ENCODE measurements at places on chromosomes 3 and 15.

GRCh38 chr3:180959691-180960090, 29.8 kb downstream of the DNAJC19 start:
- no peak for DNase-seq

DNA sequence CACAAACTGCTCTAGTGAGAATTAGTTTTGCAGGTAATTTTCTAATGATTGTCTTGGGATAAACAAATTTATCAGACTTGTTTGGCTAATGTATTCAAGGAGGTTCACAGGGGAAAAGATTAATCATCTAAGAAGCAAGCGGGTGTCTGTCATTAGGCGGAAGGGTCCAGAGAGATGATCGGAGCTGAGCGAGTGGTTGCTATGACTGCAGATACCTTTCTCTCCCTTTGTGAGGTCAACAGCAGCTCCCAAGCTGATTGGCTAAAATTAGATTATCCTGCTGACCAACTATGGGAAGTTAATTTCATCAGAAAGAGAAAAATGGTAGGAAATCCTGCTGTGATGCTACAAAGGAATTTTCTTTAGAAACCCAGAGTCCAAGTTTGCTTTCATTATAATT, 276.0 kb downstream of the SOX2 start:
- no peak for DNase-seq

DNA sequence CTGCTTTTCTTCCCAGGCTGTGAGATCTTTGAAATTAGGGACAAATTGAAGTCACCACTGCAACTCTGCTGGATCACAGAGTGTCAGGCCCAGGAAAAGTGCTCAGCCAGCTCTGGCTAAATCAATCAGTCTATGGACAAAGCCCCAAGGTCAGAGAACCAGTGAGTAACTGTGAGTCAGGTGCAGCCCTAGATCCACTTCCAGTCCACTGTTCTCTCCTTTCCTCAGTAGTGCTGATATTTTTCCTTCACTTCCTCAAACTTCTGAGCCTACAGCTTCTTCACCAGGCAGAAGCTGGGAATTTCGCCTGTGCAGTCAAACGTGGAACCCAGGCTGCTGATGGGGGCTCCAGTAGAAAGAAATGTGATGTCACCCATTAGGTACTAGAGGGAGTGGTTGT, 75.1 kb upstream of the TRIM42 start:
- DNase-seq: no peak

DNA sequence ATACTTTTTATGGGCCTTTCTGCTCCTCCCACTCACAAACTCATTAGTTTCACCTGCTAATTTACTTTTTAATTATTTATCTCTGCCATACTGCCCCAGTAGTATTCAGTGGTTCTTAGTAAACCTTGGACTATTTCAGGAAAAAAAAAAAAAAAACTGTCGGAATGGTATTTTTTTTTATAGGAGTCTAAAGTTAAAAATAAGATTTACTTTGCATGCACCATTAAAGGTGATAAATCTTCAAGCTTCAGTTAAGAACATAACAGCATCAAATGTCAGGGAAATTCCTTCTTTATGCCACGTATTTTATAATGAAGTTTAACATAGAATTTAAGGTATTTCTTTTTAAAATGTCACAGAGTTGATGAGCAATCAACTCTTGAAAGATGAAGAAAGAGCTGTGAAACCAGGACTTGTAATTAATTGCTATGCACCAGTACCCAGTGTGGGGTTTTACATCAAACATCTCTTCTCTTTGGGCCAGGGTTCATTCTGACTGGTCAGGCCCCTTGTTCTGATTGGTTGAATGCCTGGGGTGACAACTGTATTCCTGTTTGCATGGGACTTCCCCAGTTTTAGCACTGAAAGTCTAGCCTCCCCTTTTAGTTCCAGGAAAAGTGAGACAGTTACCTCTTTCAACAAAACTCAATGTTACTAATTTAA, 40.3 kb upstream of the PTPRG start:
- DNase-seq: no peak

- no peak for DNase-seq
Observed at GRCh38 chr15:39625856-39626255, 45.0 kb downstream of the THBS1 start.

DNA sequence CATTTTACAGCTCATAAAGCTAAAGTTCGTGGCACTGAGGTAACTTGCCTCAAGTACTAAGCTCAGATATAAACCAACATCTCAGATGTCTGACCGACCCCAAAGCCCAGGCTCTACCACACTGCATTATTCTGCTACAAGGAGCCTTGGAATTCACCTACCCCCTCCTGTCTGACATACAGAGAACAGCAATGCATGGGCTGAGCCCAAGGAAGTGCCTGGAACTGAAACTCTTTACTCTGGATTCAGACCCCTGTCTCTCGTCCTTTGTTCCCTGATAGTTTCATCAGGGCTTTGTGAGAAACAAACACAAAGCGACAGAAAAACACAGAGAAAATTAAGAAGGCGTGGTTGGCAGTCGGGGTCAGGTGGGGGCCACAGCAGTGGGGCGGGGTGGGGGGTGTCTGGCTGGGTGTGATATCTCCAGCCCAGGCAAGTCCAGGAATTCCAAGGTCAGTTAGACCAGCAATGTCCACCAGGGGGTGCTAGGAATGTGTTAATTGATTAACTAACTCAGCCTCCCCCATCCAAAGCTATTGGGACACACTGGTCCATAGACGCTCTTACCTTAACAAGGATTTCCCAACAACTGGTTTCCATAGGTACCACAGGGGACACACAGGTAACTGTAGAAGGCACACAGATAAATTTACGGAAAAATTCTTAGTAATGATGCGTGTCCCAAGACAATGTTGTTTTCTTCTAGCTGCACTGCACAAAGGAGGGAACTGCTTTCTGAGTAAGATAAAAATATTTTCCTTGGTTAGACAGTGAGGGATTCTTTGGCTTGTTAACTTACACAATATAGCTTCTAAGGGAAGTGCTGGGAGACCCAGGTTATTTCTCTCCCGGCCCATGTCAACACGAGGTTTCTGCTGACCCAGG, 18.8 kb upstream of the SSUH2 start:
- peak; percentile 82 for DNase-seq

GRCh38 chr3:35653347-35653746, 14.0 kb downstream of the ARPP21 start:
- DNase-seq: no peak

- DNase-seq: no peak
Observed at GRCh38 chr3:113560831-113561623, 28.7 kb downstream of the SIDT1 start.

DNA sequence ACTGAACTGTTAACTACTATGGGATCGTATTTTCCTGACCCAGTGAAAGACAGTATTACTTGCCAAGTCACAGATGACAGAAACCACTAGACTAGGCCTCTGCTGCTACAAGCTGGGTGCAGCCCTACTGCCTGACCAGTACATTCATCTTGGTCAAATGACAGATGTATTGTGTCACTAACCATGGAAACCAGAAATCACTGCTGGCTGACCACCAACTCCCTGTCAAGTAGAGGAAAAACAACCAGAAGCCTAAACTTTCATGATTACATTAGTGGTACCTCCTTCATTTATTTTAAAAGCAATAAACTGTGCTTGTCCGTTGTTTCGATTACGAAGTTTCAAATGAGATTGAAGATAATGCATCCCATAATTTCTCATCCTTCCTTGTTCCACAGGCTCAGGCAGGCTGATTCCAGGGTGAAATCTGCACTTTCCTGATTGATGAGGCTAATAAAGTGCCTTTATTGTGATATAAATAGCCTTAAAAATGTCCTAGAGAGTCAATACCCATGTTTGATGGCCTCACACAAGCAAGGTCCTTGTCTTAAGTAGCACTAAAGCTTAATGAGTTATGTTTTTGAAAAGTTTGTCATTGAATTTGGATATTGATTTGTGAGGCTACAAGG, 309.7 kb downstream of the LSAMP start:
- DNase-seq: no peak

DNA sequence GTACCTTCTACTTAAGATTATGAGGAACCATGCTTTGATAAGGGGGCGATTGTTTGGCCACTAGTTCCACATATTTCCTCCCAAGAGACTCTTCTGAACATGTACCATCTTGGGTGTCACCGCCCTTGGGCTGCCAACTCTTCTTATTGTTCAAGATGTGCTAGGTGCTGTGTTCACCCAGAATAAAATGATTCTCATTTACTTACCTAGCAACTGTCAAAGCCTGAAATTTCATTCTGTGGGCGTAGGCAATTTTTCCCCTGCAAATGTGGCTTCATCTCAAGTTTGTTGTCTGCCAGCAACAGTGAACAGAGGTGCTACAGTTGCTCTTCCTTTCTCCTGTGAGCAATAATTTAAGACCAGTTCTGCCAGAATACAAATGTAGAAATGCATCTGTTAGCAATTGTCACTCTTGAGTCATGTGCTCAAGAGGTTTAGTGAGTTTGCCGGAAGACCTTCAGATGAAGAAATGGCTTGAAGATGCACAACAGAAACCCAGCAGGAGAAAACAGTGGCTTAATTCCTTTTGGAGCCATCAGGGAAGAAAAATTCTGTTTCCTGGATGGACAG, 41.3 kb upstream of the RARB start:
- DNase-seq: no peak

DNA sequence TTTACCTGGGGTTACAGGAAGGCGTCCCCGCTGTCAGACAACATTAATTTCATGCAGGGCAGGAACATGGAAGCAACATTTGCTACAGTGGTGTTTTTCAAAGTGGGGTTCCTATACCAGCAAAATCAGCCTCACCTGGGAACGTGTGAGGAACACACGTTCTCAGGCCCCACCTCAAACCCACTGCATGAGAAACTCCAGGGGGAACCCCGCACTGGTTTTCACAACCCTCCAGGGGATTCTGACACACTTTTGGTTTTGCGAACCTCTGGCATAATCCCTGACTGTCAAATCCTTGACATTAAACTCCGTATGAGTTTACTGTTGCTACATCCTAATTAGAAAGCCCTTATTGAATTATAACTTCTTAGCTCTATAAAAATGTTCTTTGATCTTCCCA, 127.7 kb downstream of the LRRK1 start:
- peak; percentile 8 for DNase-seq

DNA sequence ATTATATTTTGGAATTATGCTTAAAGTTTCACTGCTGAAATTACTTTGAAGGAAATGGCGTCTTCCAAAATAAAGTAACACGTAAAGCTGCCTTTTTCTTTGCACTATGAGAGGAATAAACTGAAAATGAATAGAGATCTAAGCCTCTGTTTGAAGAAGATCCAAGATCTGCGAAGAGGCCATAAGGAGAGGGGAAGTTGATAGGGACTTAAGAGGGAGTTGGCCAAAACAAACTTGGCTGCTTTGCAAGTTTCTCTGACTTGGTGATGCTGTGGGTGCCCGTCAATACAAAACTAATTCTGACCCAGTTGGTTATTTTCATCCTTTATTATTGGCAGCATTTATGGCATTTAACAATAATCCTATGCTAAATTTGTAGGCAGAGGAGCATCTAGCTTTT, 190.2 kb upstream of the GBE1 start:
- DNase-seq: no peak

- DNase-seq: no peak
Observed at GRCh38 chr15:29216955-29217354, 52.7 kb downstream of the NSMCE3 start.

GRCh38 chr3:185330238-185330637, 32.7 kb upstream of the MAP3K13 start:
- no peak for DNase-seq

GRCh38 chr3:190048932-190049441, 71.7 kb downstream of the P3H2 start:
- no peak for DNase-seq

GRCh38 chr15:72774696-72775383, 8.7 kb downstream of the ADPGK start:
- DNase-seq: no peak

DNA sequence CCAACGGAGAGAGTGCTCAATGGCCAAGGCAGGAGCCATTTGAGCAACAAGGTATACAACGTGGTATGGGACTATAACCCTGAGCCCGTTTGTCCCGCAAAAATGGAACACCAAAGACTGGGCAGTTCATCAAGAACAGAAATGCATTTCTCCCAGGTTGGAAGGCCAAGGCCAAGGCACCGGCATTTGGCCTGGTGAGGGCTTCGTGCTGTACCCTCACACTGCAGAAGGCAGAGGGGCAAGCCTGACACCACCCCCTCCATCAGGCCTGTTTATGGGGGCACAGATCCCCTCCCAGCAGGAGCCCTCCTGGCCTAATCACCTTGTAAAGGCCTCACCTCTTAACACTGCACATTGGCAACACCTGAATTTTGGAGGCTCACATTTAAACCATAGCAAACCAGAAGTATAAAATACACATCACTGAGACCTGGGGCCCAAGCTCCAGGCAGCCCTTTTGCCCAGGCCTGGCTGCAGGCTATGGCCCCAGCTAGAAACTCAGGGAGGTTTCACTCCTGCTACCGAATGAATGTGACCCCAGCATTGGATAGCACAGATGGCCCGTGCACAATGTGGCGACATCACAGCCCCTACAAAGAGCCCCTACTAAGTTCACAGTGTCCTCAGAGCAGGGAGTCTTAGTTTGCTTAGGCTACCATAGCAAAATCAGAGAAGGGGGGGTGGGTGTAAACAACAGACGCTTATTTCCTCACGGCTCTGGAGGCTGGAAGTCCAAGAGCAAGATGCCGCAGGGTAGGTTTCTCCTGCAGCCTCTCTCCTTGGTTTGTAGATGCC, 47.1 kb downstream of the KLF15 start:
- no peak for DNase-seq

- no peak for DNase-seq
Observed at GRCh38 chr15:20358066-20358778, 183.4 kb downstream of the GOLGA6L6 start.

DNA sequence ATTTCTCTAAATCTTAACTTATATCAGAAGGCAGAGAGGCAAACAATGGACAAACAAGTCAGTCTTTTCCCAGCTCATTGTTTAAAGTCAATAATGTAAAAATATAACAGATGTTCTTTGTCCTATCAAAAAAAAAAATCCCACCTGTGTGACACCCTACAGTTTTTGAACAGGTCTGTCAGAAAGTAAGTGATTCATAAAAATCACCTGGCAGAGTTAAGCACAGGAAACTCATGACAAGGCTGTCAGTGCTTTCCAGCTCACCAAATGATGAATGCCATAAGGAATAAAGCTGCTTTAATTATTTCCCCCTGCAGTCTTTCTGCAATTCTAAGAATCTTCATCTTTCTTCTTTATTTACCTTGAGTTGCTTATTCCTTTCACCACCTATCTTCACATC, 30.3 kb downstream of the ROBO1 start:
- no peak for DNase-seq

DNA sequence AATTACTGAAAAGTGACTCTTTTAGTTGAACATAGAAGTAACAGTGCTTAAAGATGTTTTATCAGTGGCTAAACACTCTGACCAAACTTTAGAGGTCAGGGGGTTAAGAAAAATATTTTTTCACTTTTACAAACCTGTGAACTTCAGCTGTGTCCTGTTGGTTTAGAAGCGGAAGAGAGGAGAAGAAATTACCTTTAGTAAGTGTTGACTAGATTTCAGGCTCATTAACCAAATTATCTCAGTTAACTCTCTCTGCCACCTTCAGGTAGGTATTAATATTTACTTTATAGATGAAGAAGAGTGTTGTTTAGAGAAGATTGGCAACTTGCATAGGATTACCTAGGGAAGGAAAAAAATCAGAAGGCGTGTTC, 151.9 kb upstream of the CMC1 start:
- no peak for DNase-seq
